ENCODE measurements at places on chromosomes 16 and 17.
A peak's percentile ranks its signal among the peaks of the same experiment; 100 is the strongest.

- no peak for DNase-seq
Measured at GRCh38 chr17:38562903-38563302, 42.8 kb downstream of the SRCIN1 start.

DNA sequence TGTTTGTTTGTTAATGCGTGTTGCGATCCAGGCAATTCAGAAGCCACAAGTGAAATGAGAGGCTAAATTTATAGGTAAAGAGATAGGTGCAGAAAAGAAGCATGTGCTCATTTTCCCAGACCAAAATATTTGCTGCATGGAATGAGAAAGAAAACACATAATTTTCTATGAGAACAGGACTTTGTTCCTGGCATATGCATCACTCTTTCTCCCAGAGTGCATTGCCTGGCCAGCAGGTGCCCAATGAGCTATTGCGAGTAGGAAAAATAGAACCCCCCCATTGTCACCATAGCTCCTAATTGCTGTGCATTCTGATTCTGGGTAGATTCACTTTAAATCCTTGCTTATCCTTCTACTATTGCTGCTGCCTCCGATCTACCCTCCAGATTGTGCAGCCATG lies 410.4 kb downstream of the PMP22 start:
- DNase-seq: no peak

DNA sequence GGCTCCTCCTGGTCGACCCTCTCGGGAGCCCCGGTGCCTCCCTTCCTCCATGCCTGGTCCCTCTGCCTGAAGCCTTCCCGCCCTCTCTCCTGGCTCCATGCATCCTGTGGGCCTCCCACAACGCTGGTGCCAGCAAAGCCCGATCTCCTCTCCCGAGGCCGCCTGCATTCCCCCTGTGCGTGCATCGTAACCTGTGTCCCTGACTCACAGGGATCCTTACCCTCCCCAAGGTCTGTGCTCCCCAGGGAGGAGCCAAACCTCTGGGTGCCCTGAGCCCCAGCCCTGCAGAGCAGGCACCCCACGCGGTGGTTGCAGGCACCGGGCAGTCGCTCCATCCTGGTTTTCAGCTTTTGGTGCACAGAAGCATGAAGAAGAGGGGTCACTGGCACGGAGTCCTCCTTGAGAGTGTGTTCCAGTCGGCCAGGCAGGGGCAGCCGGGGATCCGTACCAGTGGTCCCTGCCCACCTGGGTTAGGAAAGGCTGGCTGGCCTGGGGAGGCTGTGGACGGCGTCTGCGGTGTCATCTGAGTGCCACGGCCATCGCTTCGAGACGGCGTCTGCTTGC lies 1.8 kb upstream of the ENPP7 start:
- no peak for DNase-seq

DNA sequence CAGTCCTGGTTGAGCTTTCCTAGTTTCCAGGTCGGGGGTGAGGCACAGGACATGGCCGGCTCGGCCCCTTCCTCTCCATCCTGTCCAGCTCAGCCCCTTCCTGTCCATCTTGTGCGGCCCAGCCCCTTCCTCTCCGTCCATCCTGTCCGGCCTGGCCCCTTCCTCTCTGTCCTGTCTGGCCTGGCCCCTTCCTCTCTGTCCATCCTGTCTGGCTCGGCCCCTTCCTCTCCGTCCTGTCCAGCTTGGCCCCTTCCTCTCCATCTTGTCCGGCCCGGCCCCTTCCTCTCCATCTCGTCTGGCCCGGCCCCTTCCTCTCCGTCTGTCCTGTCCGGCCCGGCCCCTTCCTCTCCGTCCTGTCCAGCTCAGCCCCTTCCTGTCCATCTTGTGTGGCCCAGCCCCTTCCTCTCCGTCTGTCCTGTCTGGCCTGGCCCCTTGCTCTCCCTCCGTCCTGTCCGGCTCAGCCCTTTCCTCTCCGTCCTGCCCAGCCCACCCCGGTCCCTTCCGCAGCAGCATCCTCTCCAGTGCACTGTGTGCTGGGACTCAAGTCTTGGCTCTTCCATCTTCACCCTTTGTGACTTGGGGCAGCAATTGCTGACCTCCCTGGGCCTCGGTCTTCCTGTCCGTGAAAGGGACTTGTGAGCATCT lies 5.5 kb upstream of the ZNF750 start:
- no peak for DNase-seq

GRCh38 chr17:70313086-70313852 lies 143.9 kb downstream of the KCNJ2 start:
- no peak for DNase-seq

GRCh38 chr17:30308406-30308805 lies 16.7 kb upstream of the BLMH start:
- no peak for DNase-seq

GRCh38 chr16:84925092-84925772 lies 86.1 kb downstream of the ZDHHC7 start:
- DNase-seq: peak; percentile 80

DNA sequence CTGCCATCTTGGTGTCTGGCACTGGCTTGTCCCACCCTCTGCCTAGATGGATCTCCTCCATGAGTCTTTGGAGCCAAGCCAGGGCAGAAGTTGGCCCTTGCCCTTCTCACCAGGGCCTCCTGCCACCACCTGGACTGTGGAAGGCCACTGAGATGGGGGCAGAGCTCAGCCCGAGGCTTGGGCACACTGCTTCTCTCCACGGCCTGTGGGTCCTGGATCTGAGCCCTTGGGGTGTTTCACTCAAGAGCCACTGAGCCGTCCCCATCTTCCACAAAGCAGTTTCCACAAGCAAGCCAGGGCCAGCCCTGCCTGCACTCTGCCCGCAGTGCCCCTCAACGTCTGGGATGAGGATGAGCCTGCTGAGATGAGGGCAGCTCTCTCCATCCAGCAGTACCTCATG lies 16.7 kb upstream of the CD300A start:
- no peak for DNase-seq

- no peak for DNase-seq
Measured at GRCh38 chr17:7927596-7927995, 2.1 kb downstream of the KCNAB3 start.

DNA sequence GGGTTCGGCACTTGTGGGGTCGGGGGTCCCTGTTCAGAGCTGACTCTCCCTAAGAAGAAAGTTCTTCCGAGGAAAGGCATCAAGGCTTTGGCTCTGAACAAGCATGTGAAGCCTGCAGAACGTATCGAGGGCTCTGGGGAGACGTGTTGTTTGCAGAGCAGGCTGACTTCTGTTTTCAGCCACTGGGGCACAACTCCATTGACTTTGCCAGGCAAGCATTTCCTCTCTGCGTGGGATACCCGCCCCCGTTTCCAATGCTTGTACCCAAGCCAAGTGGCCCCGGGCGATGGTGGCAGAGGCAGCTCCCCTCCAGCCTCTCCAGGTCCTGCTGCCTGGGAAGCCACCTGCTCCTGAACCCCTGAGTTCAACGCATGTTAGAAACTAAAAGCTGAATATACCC lies 255.7 kb downstream of the RBFOX3 start:
- no peak for DNase-seq

DNA sequence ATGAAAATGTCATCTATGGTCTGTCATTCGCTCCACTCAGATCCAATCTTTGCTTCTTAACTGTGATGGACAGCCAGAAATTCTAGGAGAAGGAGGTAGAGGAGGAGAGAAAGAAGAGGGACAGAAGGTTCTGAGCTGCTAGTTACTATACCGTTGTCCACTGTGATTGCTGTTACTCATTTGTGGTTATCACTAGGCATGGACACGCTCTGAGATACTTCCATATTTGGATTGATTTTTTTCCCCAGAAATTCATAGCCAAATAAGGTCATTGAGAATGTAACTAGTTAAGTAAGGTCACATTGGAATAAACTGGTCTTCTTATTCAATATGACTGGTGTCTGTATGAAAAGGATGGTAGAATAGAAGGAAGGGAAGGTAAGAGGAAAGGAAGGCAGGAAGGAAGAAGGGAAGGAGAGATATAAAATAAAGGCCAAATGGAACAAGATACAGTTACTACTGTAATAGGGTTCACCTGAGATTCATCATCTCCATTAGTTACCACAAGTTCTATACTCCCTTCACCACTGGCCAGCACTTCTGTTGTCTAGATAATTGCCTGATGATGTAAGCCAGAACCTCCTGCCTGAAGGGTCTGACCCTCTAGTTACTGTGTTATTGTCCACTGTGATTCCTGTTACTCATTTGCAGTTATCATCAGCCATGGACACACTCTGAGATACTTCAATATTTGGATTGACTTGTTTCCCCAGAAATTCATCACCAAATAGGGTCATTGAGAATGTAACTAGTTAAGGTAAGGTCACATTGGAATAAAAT lies 2.9 kb downstream of the KRTAP9-7 start:
- no peak for DNase-seq

GRCh38 chr16:75263291-75263962 lies 12.0 kb upstream of the BCAR1 start:
- DNase-seq: no peak

- no peak for DNase-seq
Measured at GRCh38 chr16:84356591-84357116, 11.7 kb upstream of the ATP2C2 start.

DNA sequence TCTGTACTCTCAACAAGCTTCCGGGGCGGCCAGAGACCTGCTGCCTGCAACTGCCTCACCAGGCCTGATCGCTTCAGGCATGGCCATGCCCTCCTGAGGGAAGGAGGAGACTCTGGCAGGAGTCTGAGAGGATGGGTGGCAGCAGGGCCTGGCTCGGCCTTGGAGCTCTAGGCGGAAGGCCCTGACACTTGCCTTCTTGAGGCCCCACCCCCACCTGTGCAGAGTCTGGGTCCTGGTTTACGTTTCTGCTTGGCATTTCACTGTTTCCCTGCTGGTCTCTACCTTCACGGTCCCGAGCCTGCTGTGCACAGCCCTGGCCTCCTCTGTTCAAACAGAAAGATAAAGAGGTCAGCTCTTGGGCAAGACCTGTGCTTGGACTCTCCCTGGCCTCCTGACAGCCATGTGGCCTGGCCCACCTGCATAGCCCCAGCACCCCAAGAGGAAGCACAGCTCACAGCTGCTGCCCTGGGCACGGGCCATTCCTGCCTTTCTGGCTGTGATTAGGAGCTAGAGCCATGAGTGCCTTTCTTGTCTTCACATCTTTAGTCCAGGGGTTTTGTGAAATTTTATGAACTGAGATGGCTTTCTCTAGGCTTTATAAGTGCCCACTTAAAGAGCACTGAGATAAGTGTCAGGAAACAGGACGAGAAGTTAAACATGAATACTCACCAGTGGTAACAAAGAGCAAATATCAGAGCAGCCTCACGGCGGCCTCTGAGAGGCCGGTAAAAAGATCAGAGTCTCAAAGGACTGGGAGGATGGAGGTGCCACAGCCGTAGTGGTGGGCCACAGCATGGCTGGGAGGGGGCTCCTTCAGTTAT lies 25.6 kb upstream of the MTSS2 start:
- DNase-seq: no peak

DNA sequence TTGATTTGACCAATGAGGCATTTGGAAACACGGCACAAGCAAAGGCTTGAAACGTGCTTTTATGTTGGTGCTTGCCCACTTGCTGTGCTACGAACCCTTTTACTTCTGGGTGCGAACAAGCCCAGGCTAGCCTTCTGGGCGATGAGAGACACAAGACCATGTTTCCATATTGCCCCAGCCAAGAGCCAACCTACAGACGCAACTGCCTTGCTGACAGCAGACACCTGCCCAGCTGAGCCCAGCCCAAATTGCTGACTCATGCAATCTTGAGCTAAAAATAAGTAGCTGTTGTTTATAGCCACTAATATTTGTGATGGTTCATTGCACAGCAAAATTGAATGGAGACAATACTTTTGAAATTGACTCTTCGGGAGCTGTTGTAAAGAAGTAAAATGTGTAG lies 464.5 kb downstream of the WWOX start:
- DNase-seq: no peak

- no peak for DNase-seq
Measured at GRCh38 chr16:2787406-2787805, at the start of gene PRSS33. Gene PRSS33, minus strand, starts transcription at chr16:2787560. Its CDS starts 1,013 bp downstream, at chr16:2786547.

DNA sequence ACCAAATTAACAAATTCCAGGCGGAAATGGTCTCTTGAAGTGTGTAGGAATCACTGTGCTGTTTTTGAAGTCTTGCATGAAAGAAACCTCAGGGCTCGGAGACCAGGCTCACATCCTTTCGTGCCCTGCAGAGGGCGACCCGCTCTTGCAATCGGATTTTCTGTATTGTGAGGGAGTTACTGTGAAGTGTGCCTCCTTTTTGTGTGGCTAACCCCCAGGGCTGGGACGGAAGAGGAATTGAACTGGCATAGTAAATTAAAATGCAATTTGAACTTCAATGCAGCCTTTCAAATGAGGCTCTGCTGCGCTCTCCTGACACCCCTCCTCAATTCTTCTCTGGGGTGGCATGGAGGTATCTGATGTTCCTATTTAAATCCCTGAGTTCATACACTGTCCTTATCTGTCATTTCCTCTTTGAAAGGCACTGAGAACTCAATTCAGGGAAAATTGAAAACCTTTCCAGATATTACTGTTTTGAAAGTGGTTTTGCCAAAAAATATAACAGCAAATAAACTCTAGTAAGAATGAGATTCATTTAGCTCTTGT lies 51.5 kb upstream of the MGAT5B start:
- peak; percentile 65 for DNase-seq

- no peak for DNase-seq
Measured at GRCh38 chr16:24839347-24839972, 6.3 kb upstream of the SLC5A11 start.

DNA sequence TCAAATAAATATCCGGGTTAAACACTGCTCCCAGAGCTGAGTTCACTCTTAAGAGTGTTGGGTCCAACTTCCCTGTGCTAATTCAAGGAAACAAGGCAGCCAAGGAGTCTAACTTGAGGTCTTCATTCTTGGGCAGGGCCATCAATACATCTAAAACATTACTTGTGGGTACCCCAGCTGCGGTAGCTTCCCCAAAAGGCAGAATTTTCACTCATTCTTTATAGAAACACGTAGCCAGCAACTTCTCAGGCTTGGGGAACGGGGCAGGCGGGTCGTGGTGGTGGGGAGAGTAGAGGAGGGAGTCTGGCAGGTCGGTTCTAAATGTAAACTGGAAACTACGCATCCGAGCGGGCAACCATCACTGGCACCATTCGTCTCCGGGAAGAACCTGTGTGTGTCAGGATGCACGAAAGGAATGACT lies 666 bp upstream of the METTL9 start:
- no peak for DNase-seq

DNA sequence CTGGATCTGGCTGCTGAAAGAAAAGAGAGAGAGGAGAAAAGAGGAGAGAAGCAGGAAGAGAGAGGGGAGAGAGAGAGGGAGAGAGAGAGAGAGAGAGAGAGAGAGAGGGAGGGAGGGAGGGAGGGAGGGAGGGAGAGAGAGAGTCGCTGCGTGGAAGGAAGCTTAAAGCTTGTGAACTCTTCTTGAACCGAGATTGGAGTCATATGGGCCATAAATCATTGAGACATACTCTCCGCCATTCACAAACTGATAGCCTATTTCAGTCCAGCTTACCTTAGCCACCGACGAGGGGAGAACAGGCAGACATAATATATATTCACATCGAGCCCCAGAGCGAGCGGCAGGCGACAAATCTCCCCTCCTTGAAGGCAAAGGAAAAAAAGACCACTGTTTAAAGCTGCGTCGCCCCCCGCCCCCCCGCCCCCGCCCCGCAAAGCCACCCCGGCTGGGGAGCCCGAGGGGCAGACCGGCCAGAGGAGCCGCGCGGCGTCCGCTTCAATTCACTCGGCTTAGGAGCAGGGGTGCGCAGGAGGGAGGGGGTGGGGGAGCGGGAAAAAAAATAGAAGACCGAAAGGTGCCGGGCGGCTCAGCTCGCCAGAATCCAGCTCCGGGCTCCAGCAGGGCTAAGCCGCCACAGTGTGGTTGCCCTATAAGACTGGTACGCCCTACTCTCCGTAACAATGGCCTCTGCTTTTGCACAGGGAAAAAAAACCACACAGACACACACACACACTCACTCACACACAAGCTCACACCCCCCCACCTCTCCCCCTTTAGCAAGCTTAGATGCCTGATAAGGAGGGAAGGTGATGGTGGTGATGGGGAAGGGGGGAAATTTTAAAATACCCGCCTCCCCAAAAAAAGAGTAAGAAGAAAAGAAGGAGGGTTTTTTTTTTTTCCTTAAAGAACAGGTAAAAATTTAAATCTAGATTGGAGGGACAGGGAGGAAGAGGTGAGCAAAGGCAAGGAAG lies 10.6 kb upstream of the HOXB2 start:
- no peak for DNase-seq

Measured in activated T-cell treated with anti-CD3 and anti-CD28 coated beads, Interleukin-2, amount 50 U/mL, for 24 hours (primary cell).